A549 treated with Hydrocortisone at 1 μM for 4 hours (cell line): ENCODE measurements at places on chromosomes 7 and 10. TPM values are rescaled to one million over a fixed set of nuclear protein-coding genes. Genes with fewer than 3 reads are reported as not detected.

GJD4 gene
- not detected in 5 replicates for total RNA-seq

MRLN gene
- not detected in 5 replicates for total RNA-seq

HELLS gene
- total RNA-seq = 22.6 to 36.2 TPM (median 24.8 TPM) in 5 replicates

OPN4 gene
- not detected in 5 replicates for total RNA-seq

ANKRD61 gene
- total RNA-seq = 0.53 to 0.84 TPM (median 0.72 TPM) in 5 replicates

ACTL6B gene
- total RNA-seq = not detected in 5 replicates

OPALIN gene
- total RNA-seq = not detected in 5 replicates

OR13A1 gene
- total RNA-seq = 0.05 TPM in 1 of 5 replicates, not detected in the others

SLC18A3 gene
- total RNA-seq = 0.03 TPM in 1 of 5 replicates, not detected in the others

PLEKHS1 gene
- total RNA-seq = 0.06 to 0.09 TPM (median 0.07 TPM) in 4 of 5 replicates, not detected in the other

BCL7B gene
- 59.8 to 73.6 TPM (median 68.5 TPM) in 5 replicates for total RNA-seq

STK31 gene
- 0.71 to 1.3 TPM (median 0.86 TPM) in 5 replicates for total RNA-seq

DPP6 gene
- not detected in 5 replicates for total RNA-seq

MYH16 gene
- total RNA-seq = 0.24 to 0.41 TPM (median 0.35 TPM) in 5 replicates

ZNF804B gene
- not detected in 5 replicates for total RNA-seq

ACSL5 gene
- total RNA-seq = 0.29 to 0.46 TPM (median 0.41 TPM) in 5 replicates

LRGUK gene
- 0.17 to 0.63 TPM (median 0.30 TPM) in 5 replicates for total RNA-seq

VSTM4 gene
- 0.24 to 0.44 TPM (median 0.28 TPM) in 5 replicates for total RNA-seq

PDZD7 gene
- 0.67 to 1.1 TPM (median 0.77 TPM) in 5 replicates for total RNA-seq

JCAD gene
- 15.6 to 24.1 TPM (median 17.9 TPM) in 5 replicates for total RNA-seq

EBF3 gene
- 0.10 to 0.17 TPM (median 0.13 TPM) in 5 replicates for total RNA-seq

TEX36 gene
- not detected in 5 replicates for total RNA-seq

GOLGA7B gene
- 3.3 to 3.8 TPM (median 3.5 TPM) in 5 replicates for total RNA-seq

ZNF488 gene
- 10.9 to 15.0 TPM (median 13.2 TPM) in 5 replicates for total RNA-seq

HABP2 gene
- 0.06 to 0.18 TPM (median 0.13 TPM) in 5 replicates for total RNA-seq

FLNC gene
- total RNA-seq = 3.1 to 5.3 TPM (median 4.0 TPM) in 5 replicates

CDK1 gene
- 82.4 to 105 TPM (median 90.7 TPM) in 5 replicates for total RNA-seq
